ENCODE measurements at places on chromosomes 3 and 15.

- DNase-seq, result no peak
These were observed 22.6 kb upstream of the C3orf70 start for GRCh38 chr3:185175370-185175987.

DNA sequence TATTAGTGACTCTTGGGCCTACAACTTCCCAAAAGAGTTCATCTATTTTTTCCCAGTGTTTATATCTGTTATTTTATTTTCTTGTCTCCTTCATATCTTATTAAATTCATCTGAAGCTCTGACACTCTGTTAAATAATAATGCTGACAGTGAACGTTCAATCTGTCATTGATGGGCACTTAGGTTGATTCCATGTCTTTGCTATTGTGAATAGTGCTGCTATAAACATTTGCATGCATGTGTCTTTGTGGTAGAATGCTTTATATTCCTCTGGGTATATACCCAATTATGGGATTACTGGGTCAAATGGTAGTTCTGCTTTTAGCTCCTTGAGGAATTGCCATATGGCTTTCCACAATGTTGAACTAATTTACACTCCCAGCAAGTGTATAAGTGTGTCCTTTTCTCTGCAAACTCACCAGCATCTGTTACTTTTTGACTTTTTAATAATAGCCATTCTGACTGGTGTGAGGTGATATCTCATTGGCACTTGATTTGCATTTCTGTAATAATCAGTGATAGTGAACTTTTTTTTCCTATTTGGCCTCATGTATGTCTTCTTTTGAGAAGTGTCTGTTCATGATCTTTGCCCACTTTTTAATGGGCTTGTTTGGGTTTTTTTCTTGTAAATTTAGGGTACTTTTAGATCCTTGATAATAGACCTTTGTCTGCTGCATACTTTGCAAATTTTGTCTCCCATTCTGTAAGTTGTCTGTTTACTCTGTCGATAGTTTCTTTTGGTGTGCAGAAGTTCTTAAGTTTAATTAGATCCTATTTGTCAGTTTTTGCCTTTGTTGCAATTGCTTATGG, 122.5 kb downstream of the LEKR1 start:
- no peak for DNase-seq

- no peak for DNase-seq
These were observed 52.3 kb downstream of the ABHD2 start for GRCh38 chr15:89140595-89140994.

GRCh38 chr3:131047582-131047981, 20.9 kb downstream of the NEK11 start:
- no peak for DNase-seq

- no peak for DNase-seq
These were observed 85.1 kb upstream of the CSPG5 start for GRCh38 chr3:47663630-47664240.

- no peak for DNase-seq
These were observed 58.4 kb downstream of the SYN2 start for GRCh38 chr3:12062605-12063004.

GRCh38 chr3:73504239-73504638, 120.5 kb downstream of the PDZRN3 start:
- no peak for DNase-seq

DNA sequence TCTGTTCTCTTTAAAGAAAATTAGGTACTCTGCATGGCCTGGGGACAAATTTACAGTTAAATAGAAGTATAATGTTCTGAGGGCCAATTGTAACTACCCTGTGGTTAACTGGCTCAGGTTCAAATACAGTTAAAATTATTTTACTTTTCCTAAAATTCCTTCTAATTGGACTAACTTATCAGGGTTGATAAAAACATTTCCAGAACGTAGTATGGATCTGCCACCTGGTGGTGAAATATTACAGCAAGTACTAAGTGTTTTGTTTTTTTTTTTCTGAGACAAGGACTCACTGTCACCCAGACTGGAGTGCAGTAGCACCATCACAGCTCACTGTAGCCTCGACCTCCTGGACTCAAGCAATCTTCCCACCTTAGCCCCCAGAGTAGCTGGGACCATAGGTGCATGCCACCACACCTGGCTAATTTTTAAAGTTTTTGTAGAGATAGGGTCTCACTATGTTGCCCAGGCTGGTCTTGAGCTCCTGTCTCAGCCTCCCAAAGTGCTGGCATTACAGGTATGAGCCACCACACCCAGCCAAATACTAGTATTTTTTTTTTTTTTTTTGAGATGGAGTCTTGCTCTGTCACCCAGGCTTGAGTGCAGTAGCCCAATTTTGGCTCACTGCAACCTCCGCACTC, 29.2 kb downstream of the NEO1 start:
- DNase-seq, result peak; percentile 44

DNA sequence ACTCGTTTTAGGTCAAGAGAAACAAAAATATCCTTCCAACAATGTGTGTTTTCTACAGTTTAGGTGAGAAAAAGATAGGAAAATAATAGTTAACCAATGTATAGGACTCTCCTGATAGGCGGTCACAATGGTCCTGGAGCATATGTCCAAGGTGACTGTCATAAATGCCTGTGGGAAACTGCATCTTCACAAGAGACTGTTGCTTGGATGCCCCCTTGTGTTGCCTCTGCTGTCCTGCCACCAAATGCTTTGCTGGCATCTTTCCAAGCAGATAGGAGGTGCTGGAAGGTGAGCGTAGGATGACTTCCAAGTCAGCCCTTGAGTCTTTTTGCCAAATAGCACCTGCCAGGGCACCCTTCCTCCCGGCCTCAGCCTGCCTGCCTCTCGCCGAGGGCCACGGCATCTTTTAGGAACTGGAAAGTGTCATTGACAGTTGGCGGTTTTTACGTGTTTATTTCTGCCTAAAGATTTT, 24.1 kb upstream of the SACM1L start:
- DNase-seq, result peak; percentile 51

GRCh38 chr15:81945014-81945615, 100.7 kb downstream of the MEX3B start:
- no peak for DNase-seq

All from NCI-H460 (cell line).